ENCODE measurements at places on chromosomes 4 and X.

GRCh38 chr4:139866276-139866962 is 200.8 kb downstream of the MGST2 start:
- no peak for DNase-seq

DNA sequence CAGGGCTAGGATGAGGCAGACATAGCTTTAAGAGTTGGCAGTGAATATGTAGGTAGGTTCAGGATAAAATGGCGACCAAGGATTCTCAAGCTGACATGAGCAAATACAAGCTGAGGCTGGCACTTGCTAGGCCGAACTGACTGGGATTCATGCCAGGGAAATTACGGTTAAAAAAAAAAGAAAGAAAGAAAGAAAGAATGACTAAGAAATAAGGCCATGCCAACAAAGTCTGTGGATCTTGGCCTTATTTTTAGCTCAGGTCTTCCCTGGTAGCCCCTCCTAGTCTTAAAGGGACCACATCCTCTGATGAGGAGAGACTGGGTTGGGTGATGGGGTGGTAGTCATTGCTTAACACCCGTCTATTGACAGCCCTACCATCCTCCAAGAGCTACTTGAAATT is 64.4 kb upstream of the KLHL13 start:
- no peak for DNase-seq

DNA sequence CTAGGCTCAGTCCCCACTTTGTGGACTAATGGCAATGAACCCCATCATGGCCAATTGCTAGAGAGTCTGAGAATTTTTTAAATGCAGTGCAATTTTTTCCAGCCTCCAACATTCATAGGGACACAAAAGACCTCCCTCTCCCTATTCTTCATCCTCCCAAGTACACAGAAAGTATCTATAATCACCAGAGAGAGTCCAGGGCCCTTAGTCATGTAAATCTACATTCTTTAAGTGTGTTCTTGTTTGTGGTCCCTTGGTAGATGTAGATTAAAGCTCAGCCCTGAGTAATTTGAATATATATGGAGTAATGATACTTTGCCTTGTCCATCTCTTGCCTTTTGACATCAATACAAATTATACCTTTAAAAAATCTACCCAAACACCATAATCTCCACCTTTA is 51.3 kb upstream of the ATXN3L start:
- DNase-seq: no peak

DNA sequence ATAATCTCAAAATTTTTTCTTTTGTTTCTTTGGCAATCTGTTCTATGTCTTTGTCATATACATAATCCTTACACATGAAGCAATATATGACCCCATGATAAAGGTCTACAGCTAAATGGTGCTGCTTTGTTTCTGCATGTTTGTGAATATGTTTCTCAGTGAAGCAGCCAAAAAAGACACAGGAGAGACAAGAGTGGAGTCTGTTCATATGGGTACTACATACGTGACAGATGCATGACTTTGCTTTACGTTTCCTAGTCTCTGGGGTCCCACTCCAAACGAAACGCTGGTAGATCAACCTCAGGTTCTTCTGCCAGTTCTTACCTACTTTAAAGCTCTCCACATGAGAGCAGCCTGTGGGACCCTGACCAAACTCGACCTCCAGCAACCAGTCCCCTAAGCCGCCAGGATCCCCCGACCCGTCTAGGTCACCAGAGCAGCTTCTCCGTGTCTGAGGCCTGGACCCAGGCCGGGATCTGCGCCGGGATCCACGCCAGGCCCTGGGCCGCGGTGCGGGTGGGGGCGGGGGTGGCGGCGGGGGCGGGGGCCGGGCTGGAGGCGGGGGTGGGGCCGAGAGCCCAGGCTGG is 1.5 kb downstream of the USP51 start:
- DNase-seq: peak; percentile 1

- DNase-seq: no peak
Observed at GRCh38 chr4:105998171-105999063, 103.1 kb downstream of the NPNT start.
